CD4-positive, alpha-beta memory T cell (primary cell): ENCODE measurements at places on chromosomes 7 and 10. TPM values are rescaled to one million over a fixed set of nuclear protein-coding genes. Genes with fewer than 3 reads are reported as not detected.
A peak's percentile ranks its signal among the peaks of the same experiment; 100 is the strongest.

GRCh38 chr7:127809261-127809702, 157.3 kb downstream of the SND1 start:
- DNase-seq, result no peak

GRCh38 chr10:76310588-76311080, 879.2 kb downstream of the LRMDA start:
- DNase-seq, result no peak

DNA sequence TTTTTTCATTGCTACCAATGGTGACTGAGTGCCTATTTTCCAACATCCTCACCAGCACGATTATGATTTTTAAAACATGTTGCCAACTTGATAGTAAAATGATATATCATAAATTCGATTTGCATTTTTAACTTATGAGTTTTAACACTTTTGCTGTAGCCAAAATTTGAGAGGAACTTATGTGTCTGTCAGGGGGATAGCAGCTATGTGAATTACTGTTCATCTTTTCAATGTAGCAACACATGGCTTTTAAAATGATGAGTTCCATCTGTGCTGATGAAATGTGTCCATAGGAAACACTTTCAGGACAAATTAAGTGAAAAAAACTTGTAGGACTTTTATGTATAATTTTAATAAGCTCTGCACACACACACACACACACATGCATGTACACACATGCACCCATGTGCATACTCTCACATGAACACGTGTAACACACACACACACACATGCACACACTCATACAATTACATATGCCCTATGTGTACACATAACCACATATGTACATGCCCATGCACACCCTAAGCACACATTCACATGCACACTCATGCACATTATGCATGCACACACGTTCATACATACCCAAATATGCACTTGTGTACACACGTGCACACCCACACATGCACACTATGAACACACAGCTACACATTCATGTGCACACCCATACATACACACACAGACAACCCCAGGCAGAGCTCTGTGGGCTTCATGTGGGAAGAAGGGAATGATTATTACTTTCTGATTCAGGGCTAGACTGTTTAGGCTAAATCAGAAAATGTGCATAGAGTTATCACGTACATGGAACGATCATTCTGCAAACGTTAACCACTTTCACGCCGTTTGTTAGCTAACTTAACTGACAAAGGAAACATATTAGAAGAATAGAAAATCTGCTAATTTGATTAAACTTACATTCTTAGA, 68.9 kb downstream of the C10orf143 start:
- DNase-seq, result no peak

GRCh38 chr7:135977007-135977741, at the start of gene MTPN:
MTPN (minus strand) TSS chr7:135977359; CDS start chr7:135977100, 259 bp downstream.
- DNase-seq, result peak; percentile 97

DNA sequence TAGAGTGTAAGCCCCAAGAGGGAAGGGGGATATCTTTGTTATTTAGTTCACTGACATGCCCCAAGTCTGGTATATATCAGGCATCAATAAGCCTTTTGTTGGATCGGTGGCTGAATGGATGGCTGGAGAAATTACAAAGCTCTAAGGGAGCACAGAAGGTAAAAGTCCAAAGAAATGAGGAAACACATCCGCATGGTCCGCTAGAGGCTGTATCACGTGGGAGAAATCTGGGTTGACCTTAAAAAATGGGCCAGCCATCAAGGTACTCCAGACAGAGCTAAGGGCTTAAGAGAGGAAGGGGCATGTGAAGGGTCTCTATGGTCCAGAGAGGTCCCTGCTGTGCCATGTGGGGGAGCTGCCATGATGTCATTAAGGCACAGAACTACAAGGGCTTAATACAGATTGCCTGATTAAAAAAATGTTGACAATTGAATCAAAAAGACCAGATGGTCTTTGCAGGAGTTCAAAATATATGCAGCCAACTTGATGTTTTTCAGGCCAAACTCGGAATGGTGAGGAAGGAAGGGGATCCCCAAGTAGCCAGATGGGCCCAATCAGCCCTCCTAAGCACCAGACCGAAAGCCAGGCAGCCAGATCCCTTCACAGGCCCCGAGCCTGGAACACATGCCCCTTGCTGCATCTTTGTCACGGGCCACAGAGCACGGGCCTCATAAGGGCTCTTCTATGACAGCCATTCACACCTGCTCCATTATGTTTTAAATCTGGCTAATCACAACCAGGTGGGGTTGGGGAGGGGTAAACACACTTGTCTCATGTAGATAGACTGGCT, 31.9 kb downstream of the SCRN1 start:
- DNase-seq, result no peak

DNA sequence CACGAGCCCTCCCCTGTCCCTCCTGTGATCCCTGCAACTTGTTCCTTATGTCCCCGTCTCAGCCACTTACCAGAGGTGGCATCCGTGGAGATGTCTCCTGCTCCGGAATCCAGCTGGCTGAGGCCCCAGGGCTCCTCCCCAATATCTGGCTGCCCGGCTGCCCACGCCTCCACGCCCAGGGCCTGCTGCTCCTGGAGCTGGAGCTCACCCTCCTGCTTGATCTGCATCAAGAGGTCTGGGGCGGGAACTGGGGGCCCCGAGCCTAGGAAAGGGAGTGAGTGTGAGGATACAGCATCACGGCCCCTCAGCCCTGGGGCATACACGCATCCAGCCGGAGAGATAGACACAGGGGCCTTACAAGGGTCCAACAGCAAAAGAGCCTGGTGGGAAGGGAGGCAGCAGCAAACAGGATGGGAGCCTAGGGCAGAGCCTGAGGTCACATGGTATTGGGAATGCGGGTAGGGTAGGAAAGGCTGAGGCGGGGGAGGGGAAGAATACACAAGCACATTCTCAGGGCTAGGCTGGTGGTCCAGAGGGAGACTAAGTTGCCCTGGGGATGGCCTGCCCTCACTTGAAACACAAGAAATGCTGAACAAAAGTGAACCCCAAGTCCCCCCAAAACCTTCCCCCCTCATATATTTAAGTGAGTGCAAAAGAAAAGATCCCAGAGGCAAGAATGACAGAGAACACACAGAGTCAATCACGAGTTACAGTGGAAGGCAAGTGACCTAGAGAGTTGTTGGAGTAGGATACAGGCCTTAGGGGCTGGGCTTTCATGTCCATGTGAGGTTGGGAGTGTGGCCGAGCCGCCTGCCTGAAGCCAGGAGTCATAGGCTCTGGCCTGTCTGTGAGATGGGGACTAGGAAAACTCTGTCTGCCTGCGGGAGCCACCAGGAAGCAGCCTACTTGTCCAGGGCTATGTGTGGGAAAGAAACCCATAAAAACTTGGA, 16.9 kb upstream of the ZNF777 start:
- no peak for DNase-seq

OLAH gene
- 0.20 TPM for polyA plus RNA-seq

OPALIN gene
- polyA plus RNA-seq, result not detected
